ENCODE measurements at places on chromosomes 7 and 10.

DNA sequence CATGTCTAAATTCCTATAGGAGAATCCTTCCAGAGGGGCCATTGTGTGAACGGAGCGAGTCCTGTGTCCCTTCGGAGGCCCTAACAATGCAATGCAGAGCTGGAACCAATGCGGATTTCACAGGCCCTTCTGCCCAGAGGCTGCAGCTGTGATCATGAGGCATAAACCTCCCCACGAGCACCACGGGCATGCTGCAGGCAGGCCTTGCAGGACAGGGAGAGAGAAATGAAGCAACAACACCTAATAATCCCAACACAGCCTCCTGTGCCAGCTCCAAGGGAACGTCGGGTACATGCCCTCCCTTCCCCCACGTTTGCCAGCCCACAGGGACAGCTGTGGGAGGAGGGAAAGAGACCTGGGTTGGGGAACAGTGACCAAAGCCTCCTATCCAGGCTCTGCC, 74.4 kb downstream of the TNS3 start:
- DNase-seq, result no peak

GRCh38 chr7:36946401-36946739, 222.1 kb upstream of the AOAH start:
- no peak for DNase-seq

DNA sequence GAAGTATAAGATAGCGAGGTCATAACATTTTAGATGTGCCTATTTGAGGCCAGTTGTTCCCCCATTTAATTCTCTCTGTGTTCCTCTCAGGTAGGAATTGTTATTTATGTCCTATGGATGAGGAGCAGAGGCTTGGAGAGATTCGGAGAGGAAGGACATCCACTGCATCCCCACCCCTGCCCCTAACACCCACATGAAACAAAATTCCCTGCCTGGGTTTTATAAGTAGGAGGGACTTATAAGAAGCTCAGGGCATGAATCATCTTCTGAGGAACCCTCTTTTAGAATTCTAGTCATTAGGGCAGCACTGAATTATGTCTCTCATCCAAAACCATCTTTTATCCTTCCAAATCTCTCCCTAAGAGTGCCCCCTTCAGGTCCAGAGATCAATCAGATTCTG, 5.0 kb downstream of the CHAT start:
- no peak for DNase-seq

GRCh38 chr7:124777268-124777667, 11.7 kb upstream of the GPR37 start:
- no peak for DNase-seq

- DNase-seq, result no peak
Observed at GRCh38 chr10:108562105-108562504, 1361.2 kb downstream of the XPNPEP1 start.

DNA sequence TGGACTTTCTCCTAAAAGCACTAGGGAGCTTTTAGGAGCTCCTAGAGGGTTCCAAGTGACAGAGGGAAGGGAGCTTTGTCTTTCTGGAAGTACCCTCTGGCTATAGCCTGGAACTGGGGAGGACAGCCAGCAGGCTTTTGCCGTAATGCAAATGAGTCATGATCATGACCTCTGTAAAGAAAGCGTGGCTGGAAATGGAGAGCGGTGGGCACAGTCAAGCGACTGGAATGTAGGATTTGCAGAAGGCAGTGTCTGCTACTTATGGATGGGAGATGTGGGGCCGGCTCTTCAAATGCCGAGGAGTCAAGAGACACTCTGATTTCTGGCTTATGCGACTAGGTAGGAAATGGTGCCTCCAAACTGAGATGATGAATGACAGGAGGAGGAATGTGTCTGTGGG, 34.6 kb upstream of the PLPP4 start:
- DNase-seq, result no peak

GRCh38 chr7:151696721-151697514, 177.2 kb upstream of the RHEB start:
- no peak for DNase-seq

DNA sequence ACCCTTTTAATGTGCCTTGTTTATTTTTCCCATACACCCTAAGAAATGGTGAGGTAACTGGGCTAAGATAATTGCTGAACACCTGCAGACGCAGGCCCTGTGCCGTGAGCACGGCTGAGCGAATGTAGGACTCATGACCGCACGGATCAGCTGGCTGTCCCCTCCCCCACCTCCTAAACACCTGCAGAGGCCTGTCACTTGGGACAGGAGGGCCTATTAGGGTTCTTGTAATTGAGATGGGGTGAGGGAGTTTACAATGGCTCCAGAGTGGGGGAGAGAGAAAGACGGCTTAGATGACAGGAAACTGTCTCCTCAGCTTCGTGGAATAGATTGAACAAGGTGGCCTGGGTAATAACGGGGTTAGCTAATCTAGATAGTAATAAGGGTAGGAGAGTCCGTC, 291.7 kb upstream of the HABP2 start:
- peak; percentile 7 for DNase-seq

- no peak for DNase-seq
Observed at GRCh38 chr10:121543545-121543944, 54.7 kb downstream of the FGFR2 start.

DNA sequence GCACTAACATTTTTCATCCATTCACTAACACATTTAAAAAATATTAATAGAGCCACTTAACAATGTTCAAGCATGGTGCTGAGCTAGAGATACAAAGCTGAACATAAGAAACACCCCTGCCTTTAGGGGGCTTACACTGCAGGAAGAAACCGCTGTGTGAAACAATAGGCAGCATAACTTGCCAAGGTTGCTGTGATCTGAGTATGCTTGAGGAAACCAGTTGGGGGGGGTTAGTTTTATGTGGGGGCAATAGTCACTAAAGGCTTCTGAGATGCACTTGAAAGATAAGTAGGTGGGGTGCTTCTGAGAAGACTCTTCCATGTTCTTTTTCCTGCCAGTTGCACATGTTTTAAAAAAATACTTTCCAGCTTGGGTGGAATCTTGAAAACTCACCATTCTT, 2.8 kb downstream of the RBM17 start:
- no peak for DNase-seq

GRCh38 chr7:148402159-148402558, 188.4 kb upstream of the C7orf33 start:
- no peak for DNase-seq

DNA sequence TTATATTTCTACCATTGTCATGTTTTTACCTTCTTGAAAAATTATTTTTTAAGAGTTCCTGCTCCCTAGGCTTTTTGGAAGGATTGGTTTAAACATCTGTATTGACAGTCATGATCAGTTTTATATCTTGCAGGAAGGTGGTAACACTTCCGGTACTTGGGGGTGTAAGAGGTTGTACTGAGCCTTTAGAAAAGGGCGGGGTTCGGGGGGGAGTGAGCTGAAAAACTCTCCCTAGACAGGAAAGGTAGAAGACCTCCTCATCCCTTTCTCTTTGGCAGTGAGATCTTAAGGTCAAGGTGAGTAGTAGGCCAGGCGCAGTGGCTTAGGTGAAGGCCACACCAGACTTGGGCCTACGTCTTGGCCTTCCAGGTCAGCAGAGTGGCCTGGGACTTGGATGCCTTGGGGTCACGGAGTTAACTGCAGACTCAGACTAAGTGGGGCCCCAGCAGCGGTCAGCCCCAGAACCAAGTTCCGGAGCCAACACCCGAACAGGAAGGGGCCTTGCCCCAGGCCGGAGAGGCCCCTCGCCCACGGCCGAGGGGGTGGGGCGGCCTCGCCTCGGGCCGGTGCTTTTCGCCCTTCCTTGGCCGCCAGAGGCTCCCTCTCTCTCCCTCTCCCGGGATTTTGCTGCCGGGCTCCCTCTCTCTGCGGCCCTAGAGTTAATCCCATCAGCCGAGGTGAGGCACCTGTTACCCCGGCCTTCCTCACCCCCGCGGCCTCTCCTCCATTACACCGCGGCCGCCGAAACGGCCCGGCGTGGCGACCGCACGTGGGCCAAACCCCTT, at the start of gene PPP1R9A:
PPP1R9A (plus strand) TSS at position 569 of the 785 bp plus-strand sequence. CDS start 2,520 bp downstream, outside the sequence.
- DNase-seq, result no peak

- no peak for DNase-seq
Observed at GRCh38 chr7:44180631-44181030, 8.6 kb downstream of the GCK start.

DNA sequence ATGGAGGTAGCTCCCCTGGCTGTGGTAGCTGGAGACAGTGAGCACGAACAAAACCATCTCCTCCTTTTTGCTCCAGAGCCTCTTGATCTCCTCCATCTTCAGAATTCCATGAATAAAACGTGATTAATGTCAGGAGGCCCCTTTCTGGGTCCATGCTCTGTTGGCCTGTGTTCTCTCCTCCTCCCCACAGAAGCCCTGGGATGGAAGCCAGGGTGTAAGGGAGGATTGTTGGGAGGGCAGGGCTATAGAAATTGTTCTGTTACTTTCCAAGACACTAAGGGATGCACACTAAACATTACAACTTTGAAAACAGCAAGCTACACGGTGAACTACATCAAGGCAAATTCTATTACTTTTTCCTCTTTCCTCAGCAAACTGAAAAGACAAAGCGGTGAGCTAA, 96.3 kb downstream of the RNF216 start:
- DNase-seq, result no peak

- DNase-seq, result no peak
Observed at GRCh38 chr10:49585387-49585786, 24.7 kb upstream of the SLC18A3 start.

DNA sequence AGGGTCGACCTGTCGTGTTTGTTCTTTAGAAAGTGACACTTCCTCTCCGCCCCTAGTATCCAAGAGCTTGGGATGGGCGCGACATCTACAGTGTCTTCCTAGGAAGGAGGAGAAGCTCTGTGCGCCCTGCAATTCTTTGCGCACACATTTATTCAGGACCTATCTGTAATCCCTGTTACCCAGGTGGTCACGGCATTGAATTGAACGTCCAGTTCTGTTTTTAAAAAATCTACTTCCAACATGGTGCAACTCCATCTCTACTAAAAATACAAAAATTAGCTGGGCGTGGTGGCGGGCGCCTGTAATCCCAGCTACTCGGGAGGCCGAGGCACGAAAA, 606 bp upstream of the LAMB1 start:
- DNase-seq, result no peak

DNA sequence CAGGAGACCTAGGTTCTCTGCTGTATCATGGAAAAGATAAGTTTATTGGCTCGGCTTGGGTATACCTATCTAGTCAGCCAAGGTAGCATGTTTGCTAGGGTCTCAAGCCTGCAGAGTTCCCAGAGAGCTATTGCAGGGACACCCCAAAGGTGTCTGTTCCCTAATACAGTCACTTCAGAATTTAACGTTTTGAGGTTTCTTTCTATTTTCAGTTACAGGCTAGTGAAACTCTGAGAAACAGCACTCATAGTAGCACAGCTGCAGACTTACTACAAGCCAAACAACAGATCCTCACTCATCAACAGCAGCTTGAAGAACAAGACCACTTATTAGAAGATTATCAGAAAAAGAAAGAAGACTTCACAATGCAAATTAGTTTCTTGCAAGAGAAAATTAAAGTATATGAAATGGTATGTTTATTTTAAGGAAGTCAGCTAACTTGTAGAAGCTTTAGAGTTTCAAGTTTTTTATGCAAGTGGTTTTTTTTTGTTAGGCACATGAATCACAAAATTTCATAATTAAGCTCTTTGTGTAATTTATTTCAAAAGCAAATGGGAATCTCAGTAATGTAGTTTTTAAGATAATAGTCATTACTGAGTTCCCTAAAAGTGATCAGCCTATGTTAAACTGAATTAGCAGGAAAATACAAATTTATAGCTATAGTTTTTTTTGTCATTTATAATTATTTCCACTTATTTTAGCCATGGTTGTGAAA, 54.9 kb downstream of the AKAP9 start:
- peak; percentile 74 for DNase-seq

DNA sequence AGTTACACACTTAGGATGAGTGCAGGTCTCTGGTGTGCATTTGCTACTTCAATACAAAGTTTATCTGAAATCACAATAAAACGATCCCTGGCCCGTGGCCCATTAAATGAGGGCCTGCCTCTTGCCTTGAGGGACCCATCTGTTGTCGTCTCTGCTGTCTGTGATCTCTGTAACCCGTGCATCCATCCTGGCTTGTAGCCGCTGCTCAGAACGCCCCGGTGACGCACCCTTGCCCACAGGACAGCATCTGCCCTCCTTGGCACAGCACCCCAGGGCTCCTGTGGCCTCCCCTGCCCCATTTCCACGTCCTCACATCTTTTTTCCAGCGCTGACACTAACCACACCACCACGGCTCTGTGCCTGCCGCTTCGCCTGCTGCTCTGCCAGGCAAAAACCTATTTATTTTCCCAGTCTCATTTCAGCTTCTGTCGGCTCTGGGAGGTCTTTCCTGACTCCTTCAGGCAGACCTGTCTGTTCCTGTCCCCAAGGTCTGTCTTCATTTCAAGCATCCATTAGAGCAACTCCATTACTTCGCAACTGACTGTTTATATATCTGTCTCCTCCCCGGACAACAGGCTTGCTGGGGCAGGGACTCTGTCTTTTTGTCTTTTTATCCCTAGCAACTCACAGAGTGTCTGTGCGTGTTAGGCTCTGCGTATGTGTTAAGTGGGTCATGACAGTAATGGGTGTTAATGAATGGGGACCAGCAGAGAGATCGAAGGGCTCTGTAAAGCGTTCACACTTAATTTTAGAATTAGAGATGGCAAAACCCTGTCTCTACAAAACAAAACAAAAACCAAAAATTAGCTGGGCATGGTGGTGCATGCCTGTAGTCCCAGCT, 16.4 kb downstream of the CARD11 start:
- DNase-seq, result no peak

GRCh38 chr10:26944261-26944882, 83.6 kb upstream of the ABI1 start:
- DNase-seq, result no peak

DNA sequence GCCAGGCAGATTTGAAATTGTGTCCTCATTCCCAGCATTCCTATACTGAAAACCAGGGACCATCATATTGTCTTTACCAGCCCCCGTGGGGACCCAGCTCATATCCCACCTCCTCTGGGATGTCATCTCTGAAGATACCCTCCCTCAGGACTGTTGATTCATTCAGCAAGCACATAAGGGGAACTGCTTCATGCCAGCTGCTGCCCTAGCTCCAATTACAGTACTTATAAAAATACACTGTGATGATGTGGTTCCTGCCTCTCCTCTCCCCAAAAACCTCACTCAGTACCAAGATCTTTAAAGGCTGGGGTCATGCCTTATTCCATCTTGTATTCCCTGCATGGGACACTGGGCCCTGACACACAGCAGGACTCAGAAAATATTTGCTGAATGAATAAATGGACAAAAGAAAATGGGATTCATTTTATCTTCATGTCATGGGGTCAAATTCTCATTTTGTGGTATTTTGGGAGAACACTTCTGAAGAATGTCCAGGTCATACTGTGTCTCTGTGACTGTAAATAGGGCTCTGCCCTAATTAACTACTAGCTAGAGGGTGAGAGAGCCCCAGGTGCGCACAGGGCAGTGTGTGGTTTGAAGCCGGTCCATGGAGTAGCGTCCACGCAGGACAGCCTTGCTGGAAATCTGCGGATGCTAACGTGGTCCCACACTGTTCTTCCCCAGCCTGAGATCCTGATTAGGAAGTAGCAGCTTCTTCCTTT, 29.0 kb upstream of the DAGLB start:
- DNase-seq, result no peak

DNA sequence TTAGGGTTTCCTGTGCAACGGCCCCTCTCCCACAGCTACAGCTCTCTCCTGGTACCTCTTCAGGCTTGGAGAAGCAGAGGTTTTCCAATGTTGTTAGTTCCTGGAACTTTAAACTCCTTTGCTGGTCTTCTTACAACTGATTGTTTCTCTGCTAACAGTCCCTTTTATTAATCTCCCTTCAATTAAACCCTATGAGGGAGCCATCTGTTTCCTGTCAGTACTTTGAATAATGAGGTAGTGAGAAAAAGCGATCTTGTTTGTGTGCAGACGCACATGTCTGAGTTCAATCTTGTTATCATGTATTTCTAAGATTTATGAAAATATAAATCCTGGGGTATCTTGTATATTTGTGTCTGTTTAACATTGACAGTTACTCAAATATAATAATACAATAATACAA, 102.4 kb downstream of the MDFIC start:
- DNase-seq, result no peak

GRCh38 chr7:143222782-143223181, 945 bp downstream of the TAS2R40 start:
- no peak for DNase-seq

Measured in NAMALWA (cell line).